Neural progenitor cell (in vitro differentiated cells): ENCODE measurements at places on chromosomes 7 and 10. TPM values are rescaled to one million over a fixed set of nuclear protein-coding genes. Genes with fewer than 3 reads are reported as not detected.

DNA sequence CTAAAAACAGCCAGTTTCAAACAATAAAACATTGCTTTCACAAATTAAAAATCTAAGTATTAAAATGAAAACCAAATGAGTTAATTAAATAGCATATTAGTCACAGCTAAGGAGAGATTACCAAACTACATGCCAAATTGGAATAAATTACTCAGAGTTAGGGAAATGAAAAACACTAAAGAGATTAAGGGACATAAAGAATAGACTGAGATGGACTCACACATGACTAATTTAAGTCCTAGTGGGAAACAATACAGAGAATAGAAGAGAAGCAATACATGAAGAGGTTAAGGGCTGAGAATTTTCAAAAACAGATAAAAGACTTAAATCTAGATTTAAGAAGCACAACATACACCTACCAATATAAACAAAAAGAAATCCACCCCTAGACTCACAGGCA lies 110.6 kb downstream of the ZFAND4 start:
- DNase-seq: no peak

The ZNF467 gene
- total RNA-seq: 0.17 and 1.7 TPM in 2 replicates

DNA sequence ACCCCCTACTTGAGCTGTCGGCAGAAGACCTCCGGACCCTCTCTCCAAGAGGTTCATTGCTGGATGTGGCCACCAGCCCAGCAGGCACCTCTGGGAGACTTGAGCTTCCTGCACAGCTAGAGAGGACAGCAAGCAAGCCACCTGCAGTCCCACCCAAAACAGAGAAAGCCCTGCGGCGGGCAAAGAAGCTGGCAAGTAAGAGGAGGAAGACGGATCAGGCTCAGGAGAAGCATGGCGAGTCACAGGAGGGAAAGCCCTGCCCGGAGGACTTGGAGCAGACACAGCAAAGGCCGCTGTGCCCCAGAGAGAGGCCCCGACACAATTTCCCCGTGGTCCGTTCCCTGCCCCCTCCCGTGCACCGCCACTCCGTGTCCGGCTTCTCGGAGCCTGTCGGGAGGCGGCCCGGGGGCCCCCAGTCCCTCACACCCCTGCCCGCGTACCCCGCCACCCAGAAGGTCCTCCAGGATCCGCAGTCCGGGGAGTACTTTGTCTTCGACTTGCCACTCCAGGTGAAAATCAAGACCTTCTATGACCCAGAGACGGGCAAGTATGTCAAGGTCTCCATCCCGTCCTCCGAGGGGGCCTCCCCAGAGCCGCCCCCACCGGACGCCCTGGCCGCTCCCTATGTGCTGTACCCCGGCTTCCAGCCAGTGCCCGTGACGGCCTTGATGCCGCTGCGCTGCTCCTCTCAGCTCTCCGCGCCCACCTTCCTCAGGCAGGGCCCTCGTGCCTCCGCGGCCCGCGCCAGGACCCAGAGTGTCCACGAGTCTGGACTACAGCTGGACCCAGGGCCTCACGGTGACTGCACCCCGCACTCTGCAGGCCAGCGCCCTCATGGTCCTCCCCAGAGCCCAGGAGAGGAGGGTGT lies 27.2 kb downstream of the C10orf71 start:
- no peak for DNase-seq

The ZNF277 gene
- 31.9 and 55.5 TPM in 2 replicates for total RNA-seq

DNA sequence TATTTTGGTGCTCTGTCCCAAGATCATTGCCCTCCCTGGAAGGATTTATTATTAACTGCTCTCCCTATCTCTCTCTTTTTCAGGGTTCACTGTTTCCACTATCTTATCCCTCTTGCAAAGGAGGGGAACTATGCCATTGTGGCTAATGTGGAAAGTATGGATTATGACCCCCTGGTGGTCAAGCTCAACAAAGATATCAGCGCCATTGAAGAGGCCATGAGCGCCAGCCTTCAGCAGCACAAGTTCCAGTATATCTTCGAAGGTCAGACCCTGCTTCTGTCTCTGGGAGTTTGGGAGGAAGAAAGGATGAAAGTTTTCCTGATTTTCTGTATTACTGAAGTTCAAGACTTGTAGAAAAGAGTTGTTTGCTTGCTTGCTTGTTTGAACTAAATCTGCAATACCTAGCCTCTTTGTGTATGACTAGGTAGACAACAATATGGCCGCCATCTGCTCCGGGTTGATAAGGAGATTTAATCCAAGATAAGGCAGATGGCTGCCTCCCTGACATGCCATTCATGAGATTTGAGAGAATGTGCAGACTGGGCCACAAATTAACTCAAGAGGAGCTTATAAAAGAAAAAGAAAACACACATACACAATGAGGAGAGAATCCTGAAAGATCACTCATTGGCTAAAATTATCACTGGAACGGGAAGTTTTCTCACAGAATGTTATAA lies 122.2 kb upstream of the LRGUK start:
- no peak for DNase-seq

DNA sequence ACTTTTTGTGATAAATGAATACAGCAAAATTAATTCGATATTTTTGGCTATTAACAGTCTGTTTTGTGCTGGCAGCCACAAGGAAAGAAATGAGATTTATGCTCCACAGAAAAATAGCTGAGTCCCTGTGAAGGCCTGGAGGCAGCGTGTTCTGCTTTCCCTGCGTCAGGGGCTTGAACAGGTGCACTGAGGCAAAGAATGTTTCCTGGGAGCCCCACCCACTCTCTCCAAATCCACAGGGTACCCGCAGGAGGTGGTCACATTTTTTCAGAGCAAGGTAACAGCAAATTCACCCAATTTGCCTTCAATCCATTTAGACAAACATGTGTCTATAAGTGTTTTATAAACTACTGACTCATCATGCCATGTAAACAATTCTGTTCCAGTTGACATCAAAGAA lies 308.1 kb downstream of the TCERG1L start:
- no peak for DNase-seq
